ENCODE measurements at places on chromosomes 16 and 17. TPM values are rescaled to one million over a fixed set of nuclear protein-coding genes. Genes with fewer than 3 reads are reported as not detected.

The KCNJ12 gene
- total RNA-seq: 0.14 TPM

The VMO1 gene
- 0.74 TPM for total RNA-seq

The DNAH3 gene
- total RNA-seq: 0.10 TPM

The SPNS2 gene
- 0.35 TPM for total RNA-seq

The FOXK2 gene
- total RNA-seq: 70.3 TPM

The C1QL1 gene
- 0.17 TPM for total RNA-seq

The PYY gene
- not detected for total RNA-seq

The NPIPA1 gene
- total RNA-seq: 42.8 TPM

The WNT9B gene
- not detected for total RNA-seq

The ZPBP2 gene
- not detected for total RNA-seq

The RASL10B gene
- total RNA-seq: 0.17 TPM

The ICAM2 gene
- 0.48 TPM for total RNA-seq

The CD300H gene
- not detected for total RNA-seq

The PRKCB gene
- total RNA-seq: not detected

The CES3 gene
- 1.1 TPM for total RNA-seq

The HASPIN gene
- total RNA-seq: 15.9 TPM

The CES4A gene
- 3.4 TPM for total RNA-seq

The CENPX gene
- total RNA-seq: 87.1 TPM

The SLC5A10 gene
- 0.14 TPM for total RNA-seq

The TM4SF5 gene
- not detected for total RNA-seq

The SPG7 gene
- 70.7 TPM for total RNA-seq

The EFCAB5 gene
- 0.28 TPM for total RNA-seq

The DYNC1LI2 gene
- 69.7 TPM for total RNA-seq

The GAST gene
- 0.37 TPM for total RNA-seq

The SLC16A11 gene
- total RNA-seq: 0.24 TPM

The NXPH3 gene
- total RNA-seq: 1.1 TPM

The LRRC37A3 gene
- 0.75 TPM for total RNA-seq

The USP6 gene
- total RNA-seq: under 0.01 TPM

The HAS3 gene
- total RNA-seq: 15.1 TPM

The CMTM3 gene
- total RNA-seq: 23.8 TPM

The EVPL gene
- 17.6 TPM for total RNA-seq

The SLC16A13 gene
- 4.3 TPM for total RNA-seq

The ZP2 gene
- not detected for total RNA-seq

The ARHGDIG gene
- not detected for total RNA-seq

The SLC5A11 gene
- not detected for total RNA-seq

The LITAF gene
- total RNA-seq: 91.8 TPM

The PRAC2 gene
- total RNA-seq: not detected

The TLCD3A gene
- 35.3 TPM for total RNA-seq

The ABI3 gene
- not detected for total RNA-seq

The KRT28 gene
- not detected for total RNA-seq

The TLCD2 gene
- total RNA-seq: 0.60 TPM

The GJD3 gene
- total RNA-seq: not detected

The TNFRSF17 gene
- total RNA-seq: not detected

The EPN3 gene
- 124 TPM for total RNA-seq

The PRCD gene
- total RNA-seq: 0.88 TPM

The TPSAB1 gene
- not detected for total RNA-seq

The CTRB2 gene
- total RNA-seq: not detected

The BORCS6 gene
- total RNA-seq: 8.0 TPM

The GAS2L2 gene
- total RNA-seq: not detected

The HNF1B gene
- total RNA-seq: not detected

The PDIA2 gene
- total RNA-seq: 0.48 TPM

The SEPHS2 gene
- total RNA-seq: 13.7 TPM

Measured in foreskin keratinocyte (primary cell).